ENCODE measurements at places on chromosomes 4 and X.

GRCh38 chrX:56797574-56798338 lies 68.7 kb downstream of the NBDY start:
- DNase-seq: no peak

- DNase-seq: no peak
Measured at GRCh38 chr4:6321361-6321760, 51.7 kb downstream of the WFS1 start.

DNA sequence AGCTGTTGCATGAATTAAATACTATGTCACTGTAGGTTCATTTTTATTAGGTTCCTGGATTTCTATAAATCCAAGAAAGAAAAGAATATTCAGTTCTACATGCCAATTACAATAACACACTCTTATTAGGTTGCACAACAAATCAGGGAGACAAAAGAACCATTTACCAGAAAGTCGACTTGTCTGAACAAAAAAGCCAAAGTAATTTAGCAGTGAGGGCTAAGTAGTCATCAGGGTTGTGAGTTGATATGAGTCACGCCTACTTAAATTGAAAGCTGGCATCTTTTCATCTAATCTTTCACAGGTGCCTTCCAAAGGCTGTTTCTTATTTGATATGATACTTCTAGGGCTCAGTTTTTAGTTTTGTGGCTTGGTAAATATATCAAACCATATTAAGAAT lies 25.4 kb upstream of the GNRHR start:
- no peak for DNase-seq

DNA sequence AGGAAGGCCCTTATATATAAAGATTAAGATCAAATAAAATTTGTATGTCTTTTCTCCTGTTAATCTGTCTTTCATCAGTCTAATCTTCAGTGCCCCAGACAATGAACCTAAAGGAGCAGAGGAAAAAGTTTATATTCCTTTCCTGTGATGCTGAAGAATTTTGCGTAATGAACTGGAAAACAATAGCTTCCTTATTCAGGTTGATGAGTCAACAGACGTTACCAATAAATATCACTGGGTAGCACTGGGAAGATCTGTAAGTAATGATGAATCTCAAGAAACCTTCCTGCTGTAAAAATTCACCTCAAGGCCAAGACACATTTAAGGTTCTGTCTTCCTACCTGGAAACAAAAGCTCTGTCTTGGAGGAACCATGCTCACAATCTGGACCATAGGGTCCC lies 25.5 kb downstream of the CDKN2AIP start:
- no peak for DNase-seq

DNA sequence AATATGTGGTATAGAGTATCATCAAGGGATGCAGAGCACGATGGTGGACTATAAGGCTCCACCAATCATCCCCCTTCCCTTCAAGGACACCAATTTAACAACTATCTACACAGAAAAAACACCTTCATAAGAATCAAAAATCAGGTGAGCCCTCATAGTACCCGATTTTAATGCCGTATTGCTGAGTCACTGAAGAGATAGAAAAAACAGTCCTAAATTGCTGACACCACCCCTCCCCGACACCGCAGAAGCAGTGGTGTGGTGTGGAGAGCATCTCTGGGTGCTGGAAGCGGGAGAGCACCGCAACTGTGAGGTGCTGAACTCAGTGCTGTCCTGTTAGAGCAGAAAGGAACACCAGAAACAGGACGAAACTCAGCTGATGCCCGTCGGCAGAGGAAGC lies 49.3 kb downstream of the ABCB7 start:
- no peak for DNase-seq

DNA sequence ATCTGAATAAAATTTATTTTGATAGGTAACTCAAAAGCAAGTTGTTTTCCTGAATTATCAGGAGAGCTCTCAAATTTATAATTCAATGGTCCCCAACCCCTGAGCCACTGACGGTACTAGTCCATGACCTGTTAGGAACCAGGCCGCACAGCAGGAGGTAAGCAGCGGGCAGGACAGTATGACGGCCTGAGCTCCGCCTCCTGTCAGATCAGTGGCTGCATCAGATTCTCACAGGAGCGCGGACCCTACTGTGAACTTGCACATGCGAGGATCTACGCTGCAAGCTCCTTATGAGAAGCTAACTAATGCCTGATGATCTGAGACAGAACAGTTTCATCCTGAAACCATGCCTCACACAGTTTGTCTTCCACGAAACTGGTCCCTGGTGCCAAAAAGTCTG lies 37.9 kb upstream of the SEC24B start:
- no peak for DNase-seq

- no peak for DNase-seq
Measured at GRCh38 chr4:109174224-109174953, 128.1 kb downstream of the COL25A1 start.

DNA sequence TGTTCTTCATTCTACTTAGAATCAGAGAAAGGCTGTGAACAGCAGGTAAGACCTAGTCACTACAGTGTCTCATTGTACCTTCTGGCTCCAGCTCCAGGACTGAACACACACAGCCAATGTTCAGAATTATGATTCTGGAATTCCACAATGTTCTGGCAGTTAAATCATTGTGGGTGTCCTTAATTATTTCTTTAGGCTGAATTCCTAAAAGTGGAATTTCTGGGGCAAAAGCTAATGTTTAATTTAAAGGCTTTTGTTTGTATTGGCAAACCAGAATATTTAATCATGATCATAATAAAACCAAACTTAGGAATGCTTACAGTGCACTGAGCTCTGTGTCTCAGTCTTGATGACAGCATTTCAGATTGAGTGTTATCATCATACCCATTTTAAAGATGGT lies 67.0 kb upstream of the FAT1 start:
- peak; percentile 58 for DNase-seq

GRCh38 chrX:10156199-10157031 lies at the start of gene CLCN4:
Gene CLCN4 (plus strand): TSS chrX:10156975. CDS start chrX:10185033, 28,058 bp downstream.
- peak; percentile 34 for DNase-seq

DNA sequence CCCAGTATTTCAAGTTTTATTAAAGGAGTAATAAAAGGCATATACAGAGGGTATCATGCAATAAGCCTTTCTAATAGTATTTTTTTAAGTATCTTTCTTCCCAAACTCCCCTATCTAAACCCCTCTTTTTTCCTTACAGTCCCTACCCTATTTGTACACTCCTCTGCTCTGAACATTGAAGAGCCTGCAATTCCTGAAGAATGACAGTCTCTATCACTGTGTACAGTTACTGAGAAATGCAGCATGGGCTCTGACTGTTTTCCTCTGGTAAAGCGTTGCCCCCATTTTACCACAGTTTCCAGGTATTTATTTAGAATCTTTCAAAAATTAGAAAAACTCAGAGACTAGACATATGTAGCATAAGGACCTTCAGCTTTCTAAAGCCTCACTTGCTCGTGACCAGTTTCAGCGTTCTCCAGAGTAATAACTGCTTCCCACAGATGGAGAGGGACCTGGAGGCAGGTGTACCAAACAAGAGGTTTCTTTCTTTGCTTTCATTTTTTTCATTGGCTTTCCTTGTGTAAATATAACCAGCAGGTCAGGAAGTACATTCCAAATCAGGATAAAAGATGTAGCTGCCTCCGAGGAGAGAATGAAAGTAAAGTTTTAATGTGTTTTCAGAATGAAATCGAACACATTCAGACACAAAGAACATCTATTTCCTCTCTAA lies 230.8 kb downstream of the CFAP299 start:
- DNase-seq: no peak

DNA sequence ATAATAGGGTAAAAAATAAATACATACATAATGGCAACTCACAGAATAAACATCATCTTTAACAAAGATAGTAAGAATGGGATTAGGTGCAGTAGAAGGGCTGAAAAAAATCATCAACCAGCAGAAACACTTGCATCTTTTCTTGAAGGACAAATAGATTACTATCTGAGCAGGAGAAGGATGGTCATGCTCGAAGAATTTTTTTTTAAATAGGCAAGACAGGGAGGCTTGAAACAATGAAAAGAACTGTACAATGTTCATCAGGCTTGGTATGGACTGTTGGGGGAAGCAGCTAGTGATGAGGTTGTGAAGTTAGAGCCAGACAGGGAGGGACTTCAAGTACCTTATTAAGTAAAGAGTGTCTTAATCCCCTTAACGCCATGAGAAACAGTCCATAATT lies 167.4 kb upstream of the LDB2 start:
- DNase-seq: peak; percentile 78

- no peak for DNase-seq
Measured at GRCh38 chr4:105112274-105112673, 34.4 kb upstream of the TET2 start.

DNA sequence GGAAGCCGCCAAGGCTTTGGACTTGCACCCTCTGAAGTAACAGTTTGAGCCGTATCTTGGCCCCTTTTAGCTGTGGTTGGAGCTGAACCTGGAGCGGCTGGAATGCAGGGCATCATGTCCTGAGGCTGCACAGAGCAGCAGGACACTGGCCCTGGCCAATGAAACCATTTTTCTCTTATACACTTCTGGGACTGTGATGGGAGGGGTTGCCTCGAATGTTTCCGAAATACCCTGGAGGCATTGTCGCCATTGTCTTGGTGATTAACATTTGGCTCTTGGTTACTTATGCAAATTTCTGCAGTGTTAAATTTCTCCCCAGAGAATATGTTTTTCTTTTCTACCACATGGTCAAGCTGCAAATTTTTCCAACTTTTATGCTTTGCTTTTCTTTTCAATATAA lies 137.2 kb downstream of the MAGEC1 start:
- no peak for DNase-seq

DNA sequence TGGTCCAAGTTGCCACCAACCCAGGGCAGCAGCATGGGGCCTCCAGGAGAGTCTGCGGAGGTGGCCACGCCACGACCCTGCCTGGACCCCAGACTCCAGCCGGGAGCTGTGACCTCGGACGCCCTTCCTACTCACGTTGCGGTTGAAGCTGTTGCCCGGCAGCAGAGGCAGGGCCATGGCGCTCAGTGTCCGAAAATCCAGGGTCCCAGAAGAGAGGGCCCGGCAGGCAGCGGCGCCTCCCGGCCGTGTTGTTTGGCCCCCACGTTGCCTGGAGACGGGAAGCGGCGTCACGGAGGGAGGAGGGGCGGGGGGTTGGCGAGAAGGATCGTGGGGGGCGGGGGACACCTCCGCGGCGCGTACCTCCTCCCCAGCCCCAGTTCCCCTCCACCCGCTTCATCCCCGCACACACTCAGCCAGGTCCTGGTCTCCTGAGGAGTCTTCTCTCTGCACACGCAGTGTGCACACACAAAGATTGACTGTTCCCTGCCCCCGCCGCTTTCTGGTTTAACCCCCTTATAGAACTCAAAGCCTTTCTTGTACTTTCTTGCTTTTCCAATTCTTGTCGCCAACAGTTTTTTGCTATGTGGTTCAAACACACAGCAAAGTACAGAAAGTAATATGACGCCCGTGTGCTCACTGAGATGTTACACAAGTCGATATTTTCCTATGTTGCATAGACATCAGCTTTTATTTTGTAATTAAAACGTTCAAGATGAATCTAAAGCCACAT lies at the start of gene EFHC2:
EFHC2 (minus strand) TSS at position 261 of the 730 bp plus-strand sequence; CDS start at position 177, 84 bp downstream.
- DNase-seq: peak; percentile 0

GRCh38 chrX:154515090-154515965 lies 704 bp downstream of the FAM3A start:
- no peak for DNase-seq

- DNase-seq: no peak
Measured at GRCh38 chr4:186875476-186875875, 151.8 kb upstream of the FAT1 start.

DNA sequence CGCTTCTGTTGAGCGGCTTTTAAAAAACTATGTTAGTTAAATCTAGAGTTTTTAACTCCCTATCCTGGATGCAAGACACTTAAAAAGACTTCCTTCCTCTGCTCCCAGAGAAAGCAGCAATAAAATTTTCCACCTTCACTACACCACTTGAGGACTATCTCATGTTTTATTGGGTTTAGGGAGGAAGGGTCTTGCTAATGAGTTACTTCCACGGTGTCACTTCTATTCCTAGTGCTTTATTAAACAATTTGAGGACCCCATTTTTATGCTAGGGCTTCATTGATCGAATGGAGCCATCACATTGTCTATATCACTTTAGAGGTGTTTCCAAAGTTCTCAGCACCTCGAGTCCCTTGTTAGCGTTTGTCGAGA lies 3.7 kb upstream of the STIM2 start:
- DNase-seq: no peak

DNA sequence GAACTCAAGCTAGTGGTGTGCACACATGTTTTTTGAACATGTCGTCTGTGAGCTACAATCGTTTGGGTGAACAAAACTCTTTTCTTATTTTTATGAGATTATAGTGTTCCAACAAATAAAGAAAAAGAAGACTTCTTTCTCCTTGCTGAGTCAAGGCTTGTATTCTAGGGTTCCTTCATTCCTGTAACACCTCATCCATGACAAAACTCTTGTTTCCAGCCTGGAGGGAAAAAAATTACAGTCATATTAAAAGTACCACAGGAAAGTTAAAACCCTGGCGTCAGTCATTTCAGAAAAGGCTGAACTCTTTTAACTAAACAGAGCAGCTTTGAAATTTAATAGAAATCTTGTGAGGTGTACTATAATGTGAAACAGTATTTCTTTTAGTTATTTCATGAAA lies 79.2 kb upstream of the BOD1L1 start:
- no peak for DNase-seq

GRCh38 chr4:171956678-171957077 lies 143.5 kb downstream of the GALNTL6 start:
- DNase-seq: peak; percentile 5
